ENCODE measurements at places on chromosomes 6 and 20.

DNA sequence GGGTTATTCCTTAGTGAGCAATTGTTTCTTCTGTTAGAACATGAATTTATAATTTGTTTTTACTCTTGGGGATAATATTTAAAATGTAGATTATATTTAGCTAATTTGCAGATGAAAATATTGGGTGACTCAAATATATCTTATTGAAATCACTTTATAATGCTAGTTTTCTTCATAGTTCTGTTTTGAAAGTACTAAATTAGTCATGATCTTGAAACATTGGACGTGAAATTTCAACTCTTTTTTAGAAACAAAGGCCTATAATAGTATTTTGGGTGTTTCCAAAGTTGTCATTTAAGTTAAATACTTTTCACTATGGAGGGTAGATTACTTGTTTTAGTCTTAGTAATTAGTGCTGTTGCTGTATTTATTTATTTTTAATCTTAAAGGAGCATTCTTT lies 250.9 kb downstream of the UTRN start:
- DNase-seq, result no peak

DNA sequence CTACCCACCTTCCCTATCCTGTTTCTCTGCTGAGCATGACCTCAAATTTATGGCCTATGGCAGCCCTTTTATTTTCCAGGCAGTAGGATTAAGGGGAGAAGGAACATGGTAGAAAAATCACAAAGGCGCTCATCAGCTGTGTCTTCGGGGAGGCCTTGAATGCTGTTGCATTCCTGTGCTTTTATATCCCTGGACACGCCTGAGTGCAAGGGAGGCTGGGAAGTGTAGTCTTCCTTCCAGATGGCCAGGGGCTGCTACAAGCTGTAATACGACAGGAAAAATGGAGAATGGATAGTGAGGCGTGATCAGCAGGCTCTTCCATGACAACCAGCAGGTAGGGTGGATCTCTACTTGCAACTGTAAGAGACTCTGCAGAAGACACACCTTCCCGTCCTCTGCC lies 210.9 kb upstream of the GGTLC1 start:
- DNase-seq, result no peak

- no peak for DNase-seq
Measured at GRCh38 chr6:86153521-86153920, 510.8 kb upstream of the SYNCRIP start.

DNA sequence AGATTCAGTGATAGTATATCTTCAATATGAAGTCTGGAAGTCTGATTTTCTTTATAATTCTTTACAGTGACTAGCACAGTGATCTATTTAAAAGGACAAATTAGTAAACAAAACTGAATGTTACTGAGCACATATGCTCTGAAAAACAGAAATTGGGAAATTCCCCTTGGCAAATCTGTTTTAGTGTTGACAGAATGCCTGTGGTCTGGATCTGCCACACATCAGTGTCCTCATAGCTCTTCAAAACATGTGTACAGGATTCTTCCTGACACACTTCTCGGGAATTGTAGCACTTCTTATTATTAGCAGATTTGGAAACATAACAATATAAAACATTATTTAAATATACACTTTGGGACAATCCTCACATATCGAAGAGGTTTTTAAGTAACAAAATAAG lies 354.3 kb downstream of the COL12A1 start:
- no peak for DNase-seq

- no peak for DNase-seq
Measured at GRCh38 chr6:73577676-73578075, 56.8 kb upstream of the EEF1A1 start.

GRCh38 chr20:34736106-34736735 lies 32.1 kb downstream of the TP53INP2 start:
- no peak for DNase-seq

GRCh38 chr20:4401601-4402000 lies 320.1 kb upstream of the PRND start:
- no peak for DNase-seq

DNA sequence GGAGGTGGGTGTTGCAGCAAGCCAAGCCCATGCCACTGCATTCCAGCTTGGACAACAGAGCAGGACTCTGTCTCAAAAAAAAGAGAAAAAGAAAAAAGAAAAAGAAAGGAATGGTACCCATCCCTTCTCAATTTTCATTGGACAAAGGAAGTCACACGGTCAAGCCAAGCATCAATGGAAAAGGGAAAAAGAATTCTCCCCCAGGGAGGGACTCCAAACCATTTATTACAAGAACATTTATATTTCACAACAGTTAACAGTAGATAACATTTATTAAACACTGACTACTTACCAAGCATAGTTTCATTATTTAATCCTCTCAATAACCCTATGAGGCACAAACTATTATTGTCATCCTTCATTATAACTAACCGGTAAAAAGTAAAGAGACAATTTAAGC lies 6.6 kb upstream of the KIF13A start:
- no peak for DNase-seq

DNA sequence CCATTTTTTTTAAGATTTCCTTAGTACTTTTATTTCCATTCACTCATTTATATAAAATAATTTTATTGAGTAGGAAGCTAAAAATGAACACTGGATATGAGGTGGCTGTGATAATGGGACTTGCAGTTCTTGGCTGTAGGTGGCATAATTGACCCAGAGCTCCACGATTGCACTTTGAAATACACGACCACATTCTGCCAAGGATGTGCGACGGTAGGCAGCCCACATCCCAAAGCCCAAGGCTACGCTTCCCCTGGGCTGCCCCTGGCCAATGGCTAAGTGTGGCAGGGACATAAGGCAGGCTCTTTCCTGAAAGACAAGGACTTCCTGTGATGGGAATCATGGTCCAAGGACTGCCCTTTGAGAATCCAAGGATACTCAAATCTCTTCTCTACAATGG lies 43.7 kb upstream of the ADTRP start:
- DNase-seq, result no peak

GRCh38 chr20:54356801-54357200 lies 118.6 kb upstream of the DOK5 start:
- DNase-seq, result no peak

Measured in CD8-positive, alpha-beta memory T cell (primary cell).